ENCODE measurements at places on chromosomes 11 and 22.

- no peak for DNase-seq
Measured at GRCh38 chr11:72036687-72037086, 38.0 kb downstream of the IL18BP start.

- DNase-seq = no peak
Measured at GRCh38 chr22:43515411-43515810, 103.6 kb downstream of the MPPED1 start.

DNA sequence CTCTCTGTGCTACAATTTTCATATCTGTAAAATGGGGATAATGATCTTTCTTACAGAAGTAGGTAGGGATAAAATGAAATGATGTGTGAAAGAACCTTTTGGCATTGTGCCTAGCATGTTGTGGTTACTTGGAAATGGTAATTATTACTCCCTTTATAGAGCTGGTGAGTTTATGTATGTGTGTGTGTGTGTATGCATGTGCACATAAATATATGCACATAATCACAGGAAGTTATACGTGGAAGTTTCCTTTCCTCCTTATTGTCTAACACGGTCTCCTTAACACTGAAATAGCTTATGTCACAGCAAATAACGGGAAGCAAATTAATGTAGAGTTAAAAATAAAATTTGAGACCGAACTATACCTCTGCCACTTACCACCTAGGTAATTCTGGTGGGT lies 163.7 kb upstream of the ZBED5 start:
- DNase-seq = no peak

DNA sequence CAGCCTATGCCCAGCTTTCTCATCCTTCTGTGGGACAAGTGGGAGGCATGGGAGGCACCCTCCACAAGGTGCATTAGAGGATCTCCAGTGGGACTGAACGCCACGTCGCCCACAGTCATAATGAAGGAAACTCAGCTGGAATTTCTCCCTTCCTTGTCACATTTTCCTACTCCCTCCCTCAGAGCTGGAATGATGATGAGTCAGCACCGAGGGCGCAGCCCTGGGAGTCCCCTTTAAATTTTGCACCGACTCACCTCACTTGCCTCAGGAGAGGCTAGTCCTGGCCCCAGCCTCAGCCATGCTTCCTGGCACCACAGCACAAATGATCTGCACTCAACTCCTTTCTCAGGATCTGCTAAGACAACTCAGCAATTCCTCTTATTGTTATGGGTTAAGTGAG lies 34.3 kb downstream of the DBX1 start:
- DNase-seq = no peak

GRCh38 chr11:130434521-130435223 lies 6.3 kb upstream of the ADAMTS8 start:
- DNase-seq = peak; percentile 73

DNA sequence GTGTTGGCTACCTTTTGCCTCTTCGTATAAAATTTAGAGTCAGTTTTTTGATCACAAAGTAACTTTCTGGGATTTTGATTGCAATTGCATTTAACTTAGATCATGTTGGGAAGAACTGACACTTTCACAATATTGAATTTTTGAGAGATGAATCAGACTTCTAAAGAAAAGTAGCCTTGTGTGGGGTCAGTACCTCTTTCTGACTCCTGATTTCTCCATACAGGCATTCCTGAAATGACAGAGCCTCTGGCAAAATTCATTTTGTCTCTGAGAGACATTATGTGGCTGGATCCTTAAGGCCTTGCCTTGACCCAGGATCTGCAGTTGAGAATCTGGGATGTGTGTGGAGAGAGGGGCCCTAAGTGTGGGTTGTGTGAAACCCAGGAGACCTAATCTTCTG lies 37.8 kb downstream of the PPFIBP2 start:
- DNase-seq = no peak

- no peak for DNase-seq
Measured at GRCh38 chr22:43723816-43724215, 88.3 kb downstream of the EFCAB6 start.

- DNase-seq = no peak
Measured at GRCh38 chr11:90732486-90732885, 509.6 kb upstream of the CHORDC1 start.

- no peak for DNase-seq
Measured at GRCh38 chr11:119919656-119920055, 190.7 kb upstream of the NECTIN1 start.

DNA sequence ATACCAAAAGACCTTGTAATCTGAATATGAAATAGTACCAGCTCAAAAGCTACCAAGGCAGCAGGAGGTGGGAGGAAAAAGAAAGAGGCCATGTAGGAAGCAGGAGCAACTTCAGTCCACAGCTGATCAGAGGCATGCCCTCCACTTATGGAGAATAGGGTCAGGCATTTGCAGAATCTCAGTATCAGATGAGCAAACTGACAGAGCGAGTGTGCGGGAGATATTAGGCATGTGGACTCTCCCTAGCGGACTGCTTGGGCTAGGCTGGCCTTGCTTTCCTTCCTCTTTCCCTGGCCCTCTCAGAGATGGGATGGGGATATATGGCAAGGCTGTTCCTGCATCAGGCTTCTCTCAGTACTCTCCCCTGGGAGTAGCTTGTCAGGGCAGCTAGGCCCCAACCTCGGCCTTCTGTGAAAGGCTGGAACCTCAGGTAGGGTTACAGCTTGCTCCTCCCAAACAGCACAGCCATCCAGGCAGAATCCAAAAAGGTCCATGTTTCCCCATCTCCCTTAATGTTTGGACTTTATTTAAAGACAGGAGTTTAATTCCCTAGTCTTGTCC lies 37.0 kb downstream of the ETS1 start:
- DNase-seq = no peak

GRCh38 chr11:40271361-40271760 lies 1188.1 kb downstream of the LRRC4C start:
- DNase-seq = no peak

DNA sequence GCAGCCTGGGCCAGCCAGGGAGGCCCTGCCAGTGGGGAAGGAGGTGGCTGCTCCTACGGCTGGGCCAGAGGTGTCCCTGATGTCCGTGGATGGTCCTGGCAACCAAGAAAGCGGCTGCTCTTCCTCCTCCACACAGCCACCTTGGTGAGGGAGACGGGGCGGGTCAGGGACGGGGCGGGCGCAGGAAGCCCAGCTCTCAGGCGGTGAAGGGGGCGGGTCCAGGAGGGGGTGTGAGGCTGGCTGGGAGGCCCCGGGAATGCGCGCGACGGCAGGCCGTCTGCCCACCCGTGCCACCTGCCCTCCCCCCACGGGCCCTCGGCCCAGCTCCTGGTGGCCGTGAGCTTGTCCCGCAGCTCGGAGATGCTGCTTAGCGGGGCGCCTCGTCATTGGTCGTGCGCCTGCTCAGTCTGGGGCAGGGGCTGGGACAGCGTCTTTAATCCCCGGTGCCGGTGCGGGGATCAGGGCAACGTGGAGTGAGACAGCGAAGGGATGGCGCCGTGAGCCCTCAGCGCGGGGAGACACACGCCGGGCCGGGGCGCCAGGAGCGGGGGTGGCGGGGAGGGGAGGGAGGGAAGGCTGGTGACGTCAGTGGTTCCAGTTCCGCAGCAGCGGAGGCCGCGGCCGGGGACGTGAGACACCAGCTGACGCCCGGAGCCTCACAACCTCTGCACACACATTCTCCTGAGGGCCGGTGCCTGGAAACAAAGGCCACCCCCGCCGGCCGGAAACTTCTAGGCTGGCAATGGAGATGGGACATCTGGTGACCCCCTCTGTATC lies 6.7 kb upstream of the BRSK2 start:
- DNase-seq = peak; percentile 87

GRCh38 chr22:27880778-27881394 lies 38.2 kb downstream of the PITPNB start:
- DNase-seq = no peak

Measured in CD4-positive, alpha-beta T cell treated with Interleukin-4 for 1 hour (primary cell).